Right kidney (tissue), 9 donors: ENCODE measurements at places on chromosomes 11 and 22.

- DNase-seq = no peak
Observed at GRCh38 chr11:130765951-130766649, 150.2 kb downstream of the SNX19 start.

- DNase-seq = no peak
Observed at GRCh38 chr22:30361916-30362650, 5.3 kb downstream of the CCDC157 start.

GRCh38 chr11:122215244-122215992, 99.4 kb upstream of the BLID start:
- peak; percentile 60 for DNase-seq

- no peak for DNase-seq
Observed at GRCh38 chr11:108994887-108995286, 330.0 kb downstream of the DDX10 start.

DNA sequence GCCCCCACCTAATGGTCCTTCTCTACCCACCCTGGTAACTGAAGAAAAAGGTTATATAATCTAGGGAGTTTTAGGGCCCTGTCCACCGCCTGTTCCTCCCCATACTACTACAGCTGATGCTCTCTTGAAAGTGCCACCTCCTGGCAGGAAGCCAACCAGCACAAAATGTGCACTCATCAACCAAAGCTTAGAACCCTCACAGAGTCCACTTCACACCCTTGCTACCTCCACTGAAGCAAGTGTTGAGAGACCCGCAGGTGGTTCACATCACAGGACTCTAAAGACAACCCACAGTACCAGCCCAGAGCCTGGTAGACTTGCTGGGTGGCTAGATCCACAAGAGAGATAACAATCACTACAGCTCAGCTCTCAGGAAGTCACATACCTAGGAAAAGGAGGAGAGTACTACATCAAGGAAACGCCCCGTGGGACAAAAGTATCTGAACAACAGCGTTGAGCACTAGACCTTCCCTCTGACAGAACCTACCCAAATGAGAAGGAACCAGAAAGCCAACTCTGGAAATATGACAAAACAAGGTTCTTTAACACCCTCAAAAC, 17.5 kb upstream of the OR10W1 start:
- no peak for DNase-seq

DNA sequence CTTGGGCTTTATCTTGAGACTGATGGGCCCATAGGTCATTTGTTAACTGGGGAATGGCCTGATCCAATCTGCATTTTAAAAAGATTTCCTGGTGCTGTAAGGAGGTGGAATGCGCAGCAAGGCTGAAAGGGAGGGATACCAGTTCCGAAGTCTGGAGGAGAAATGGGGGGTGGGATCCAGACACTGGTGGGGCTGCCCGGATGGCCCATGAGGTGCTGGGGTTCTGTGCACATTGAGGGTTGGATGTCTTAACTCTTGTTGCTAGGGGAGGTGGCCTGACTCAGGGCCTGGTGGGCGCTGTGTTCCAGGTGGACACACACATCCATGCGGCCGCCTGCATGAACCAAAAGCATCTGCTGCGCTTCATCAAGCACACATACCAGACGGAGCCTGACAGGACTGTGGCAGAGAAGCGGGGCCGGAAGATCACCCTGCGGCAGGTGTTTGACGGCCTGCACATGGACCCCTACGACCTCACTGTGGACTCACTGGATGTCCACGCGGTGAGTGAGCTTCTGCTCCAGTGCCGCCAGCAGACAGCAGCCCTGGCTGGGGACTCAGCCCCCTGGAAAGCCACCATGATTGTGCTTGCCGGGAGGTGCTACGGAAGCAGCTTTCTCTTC, 38.1 kb downstream of the AMPD3 start:
- peak; percentile 26 for DNase-seq

GRCh38 chr11:128909438-128910125, 18.4 kb downstream of the KCNJ5 start:
- DNase-seq = no peak

DNA sequence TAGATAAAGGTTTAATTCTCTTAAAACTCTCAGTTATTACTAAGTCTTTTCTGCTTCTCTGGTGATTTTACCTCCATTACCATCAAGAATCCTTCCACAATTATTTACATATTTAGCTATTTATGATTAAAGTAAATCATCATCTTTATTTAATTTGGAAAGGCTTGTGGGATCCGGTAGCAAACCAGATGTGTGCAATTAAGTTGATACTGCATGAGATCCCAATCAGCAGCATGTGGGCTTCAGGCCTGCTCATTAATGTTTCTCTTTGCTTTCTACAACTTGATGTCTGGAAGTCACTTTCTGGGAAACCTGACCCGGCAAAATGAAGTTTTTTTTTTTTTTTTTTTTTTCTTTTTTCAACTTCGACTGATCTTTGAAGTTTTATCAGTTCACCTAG, 558.4 kb upstream of the ANO5 start:
- no peak for DNase-seq
